Liver (tissue), 10 donors: ENCODE measurements at places on chromosomes 7 and 10. TPM values are rescaled to one million over a fixed set of nuclear protein-coding genes. Genes with fewer than 3 reads are reported as not detected.

GRCh38 chr10:125699562-125700143, 16.7 kb upstream of the TEX36 start:
- DNase-seq: no peak

DNA sequence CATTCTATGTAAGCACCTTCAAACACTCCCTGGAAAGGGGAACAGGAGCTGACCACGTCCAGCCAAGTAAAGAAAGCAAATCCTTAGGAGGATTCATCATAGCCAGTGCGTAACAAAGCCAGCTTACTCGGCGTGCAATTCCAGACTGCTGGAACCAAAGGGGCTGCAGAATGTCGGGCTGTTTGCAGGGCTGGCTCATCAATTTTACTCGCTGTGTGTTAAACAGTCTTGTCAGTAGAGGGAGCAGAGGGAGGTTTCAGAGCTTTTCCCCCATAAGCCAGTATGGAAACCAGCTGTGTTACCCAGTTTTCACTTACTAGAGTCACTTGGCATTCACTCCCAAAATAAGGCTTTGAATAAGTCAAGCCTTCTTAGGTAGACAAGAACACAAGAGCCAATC, 127.1 kb downstream of the KMT2E start:
- DNase-seq: no peak

DNA sequence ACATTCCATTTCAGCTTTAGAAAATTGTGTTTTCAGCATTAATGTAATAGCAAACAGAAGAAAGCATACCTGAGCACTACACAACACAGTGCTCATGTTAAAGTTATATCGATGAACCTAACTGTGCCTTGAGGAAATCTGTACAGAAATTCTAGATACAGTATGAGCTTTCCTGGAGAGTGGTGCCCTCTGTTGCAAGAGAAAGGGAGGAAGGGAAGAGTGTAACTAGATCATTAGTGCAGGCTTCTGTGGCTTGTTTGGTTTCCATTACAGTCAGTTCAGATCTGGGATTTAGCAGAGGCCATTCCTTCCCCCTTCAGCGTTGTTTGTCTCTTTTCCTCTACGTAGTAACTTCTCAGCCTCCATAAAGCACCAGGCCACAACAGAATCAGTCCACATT, 139.7 kb downstream of the HTR7 start:
- DNase-seq: no peak

- no peak for DNase-seq
These were observed 122.2 kb upstream of the PRSS58 start for GRCh38 chr7:142380069-142380468.

GPR85 gene
- 0.13 TPM for polyA plus RNA-seq

SEMA3A gene
- 0.15 TPM for polyA plus RNA-seq

STAG3 gene
- 7.0 TPM for polyA plus RNA-seq
